ENCODE measurements at places on chromosomes 6 and 20.

GRCh38 chr6:75855052-75855451 is 106.0 kb downstream of the MYO6 start:
- DNase-seq, result peak; percentile 38

GRCh38 chr6:154460306-154461071 is 50.0 kb downstream of the CNKSR3 start:
- DNase-seq, result no peak

- no peak for DNase-seq
These were observed 12.4 kb downstream of the PSMF1 start for GRCh38 chr20:1130847-1131246.

DNA sequence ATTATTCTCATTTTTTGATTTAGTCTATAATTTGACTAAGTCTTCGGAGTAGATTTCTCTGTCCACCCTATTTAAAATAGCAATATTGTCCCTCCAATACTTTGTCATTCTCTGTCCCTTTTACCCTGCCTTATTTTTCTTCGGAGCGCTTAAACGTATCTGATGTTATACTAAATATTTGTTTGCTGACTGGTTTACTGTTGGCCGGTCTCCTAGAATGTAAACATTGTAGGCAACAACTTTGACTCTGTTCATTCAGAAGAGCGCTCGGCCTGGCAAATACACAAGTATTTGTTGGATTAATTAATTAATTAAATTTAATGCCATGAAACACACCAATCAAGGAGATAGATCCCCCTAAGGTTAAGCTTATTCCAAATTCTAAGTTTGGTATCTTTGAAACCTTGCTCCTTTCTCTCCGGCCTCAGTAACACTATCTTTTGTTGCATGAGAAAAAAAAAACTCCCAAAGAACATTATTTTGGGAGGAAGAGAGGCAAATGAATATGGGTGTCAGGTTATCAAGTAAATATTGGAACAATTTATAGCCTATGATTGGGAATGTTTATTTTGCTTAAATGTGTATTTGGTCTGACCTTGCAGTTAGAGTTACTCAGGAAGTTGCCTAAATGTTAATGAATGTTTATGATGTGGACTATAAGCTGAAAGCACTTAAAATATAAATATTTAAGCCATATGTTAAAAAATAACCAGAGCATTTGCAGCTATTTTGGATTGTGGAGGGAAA is 231.1 kb downstream of the SOX4 start:
- no peak for DNase-seq

GRCh38 chr6:43628393-43629103 is 516 bp downstream of the GTPBP2 start:
- peak; percentile 44 for DNase-seq

GRCh38 chr6:128380891-128381290 is 139.5 kb downstream of the PTPRK start:
- DNase-seq, result no peak

DNA sequence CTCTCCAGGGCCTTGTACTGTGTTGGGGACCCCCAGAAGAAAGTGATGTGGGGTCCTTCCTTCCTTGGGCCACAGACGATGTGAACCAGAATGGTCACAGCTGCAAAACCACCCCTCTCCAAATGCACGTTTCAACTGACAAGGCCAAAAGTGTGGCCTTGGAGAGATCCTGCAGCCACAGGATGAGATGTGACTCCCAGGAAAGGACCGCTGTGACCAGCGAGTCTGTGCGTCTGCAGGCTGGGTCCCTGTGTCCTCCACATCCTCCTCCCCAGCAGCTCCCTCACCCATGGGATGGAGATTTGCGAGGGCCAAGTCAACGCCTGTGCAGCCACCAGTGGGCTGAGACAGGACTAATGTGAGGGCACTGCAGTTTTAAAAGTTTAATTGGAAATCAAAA is 247.0 kb downstream of the ERMARD start:
- no peak for DNase-seq

GRCh38 chr6:83879746-83880145 is 20.3 kb downstream of the CYB5R4 start:
- no peak for DNase-seq

GRCh38 chr6:139409026-139409425 is 34.6 kb upstream of the CITED2 start:
- no peak for DNase-seq

- no peak for DNase-seq
These were observed 126.2 kb upstream of the RNF24 start for GRCh38 chr20:4141291-4142240.

- no peak for DNase-seq
These were observed 34.8 kb upstream of the UST start for GRCh38 chr6:148711833-148712654.

- DNase-seq, result no peak
These were observed 539 bp downstream of the TMEM200A start for GRCh38 chr6:130366107-130367005.
